ENCODE measurements at places on chromosomes 2 and 18.

DNA sequence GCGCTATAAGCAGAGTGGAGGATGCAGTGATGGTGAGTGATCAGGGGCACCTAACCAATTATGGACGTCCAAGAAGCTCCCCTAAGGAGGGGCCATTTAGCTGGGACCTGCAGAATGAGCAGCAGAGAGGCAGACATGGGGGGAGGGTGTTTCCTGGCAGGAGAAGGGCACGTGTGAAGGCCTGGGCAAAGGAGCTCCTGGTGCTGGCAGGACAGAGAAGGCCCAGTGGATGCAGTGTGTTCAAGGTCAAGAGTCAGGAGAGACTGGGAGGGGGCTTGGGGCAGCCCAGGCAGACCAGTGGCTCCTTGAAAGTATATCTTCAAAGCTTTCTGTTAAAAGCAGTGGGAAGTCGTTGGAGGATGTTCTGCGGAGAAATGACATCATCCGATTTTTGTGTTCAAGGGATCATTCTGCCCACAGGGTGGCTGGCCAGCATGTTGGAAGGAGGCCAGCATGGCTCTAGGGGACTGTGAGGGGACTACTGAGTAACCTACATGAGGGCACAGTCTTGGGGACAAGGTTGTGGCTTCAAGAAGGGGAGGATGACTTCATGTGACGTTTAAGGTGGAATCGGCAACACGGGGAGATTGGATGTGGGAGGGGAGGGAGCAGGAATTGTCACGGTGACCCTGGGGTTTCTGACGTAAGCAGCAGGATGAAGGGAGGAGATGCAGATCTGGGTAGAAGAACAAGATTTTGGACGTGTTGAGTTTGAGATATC lies 9.0 kb upstream of the CIB4 start:
- DNase-seq = no peak

DNA sequence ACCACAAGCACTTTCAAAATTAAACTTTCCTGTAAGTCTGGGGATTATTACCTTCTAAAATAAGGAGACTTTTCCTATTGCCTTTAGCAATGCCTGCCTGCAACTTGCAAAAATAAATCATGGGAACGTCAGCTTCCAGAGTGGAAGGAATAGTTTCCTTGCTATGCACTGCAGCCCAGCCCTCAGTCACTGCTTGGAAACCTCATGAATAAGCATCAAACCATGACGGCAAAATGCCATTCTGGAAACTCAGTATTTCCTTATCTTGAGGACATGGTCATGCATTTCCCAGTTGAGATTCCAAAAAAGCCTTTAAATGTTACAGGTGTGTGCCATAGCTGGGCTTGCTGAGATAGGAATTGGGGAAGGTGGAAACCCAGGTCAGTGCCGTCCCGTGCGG lies 84.2 kb upstream of the OTOS start:
- no peak for DNase-seq

GRCh38 chr18:11502368-11502767 lies 107.0 kb upstream of the SLC35G4 start:
- no peak for DNase-seq

GRCh38 chr2:199455545-199456382 lies 2.0 kb downstream of the SATB2 start:
- DNase-seq = peak; percentile 18

DNA sequence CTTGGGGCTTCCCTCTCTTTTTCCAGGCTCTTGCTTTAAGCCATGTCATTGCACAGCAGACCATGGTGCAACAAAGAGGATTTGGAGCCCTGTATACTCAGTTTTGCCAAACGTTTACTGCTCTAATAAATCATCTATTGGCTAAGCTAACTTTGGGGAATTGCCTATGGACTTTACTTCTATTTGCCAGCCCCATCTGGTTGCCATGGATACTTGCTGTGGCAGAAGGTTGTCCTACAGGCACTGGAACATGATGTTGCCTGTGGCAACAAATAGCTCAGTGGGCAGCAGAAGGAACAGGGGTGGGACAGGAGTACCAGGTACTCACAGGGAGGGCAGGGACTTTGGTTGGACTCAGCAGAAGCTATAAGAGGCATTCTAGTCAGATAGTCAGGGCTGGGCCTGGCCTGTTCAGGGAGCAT lies 129.7 kb downstream of the CCDC85A start:
- DNase-seq = no peak

- DNase-seq = no peak
Observed at GRCh38 chr2:239184968-239185903, 215.6 kb downstream of the HDAC4 start.

- no peak for DNase-seq
Observed at GRCh38 chr2:86621280-86621943, 2.3 kb downstream of the RNF103 start.

GRCh38 chr2:217456016-217456415 lies 546.8 kb downstream of the TNS1 start:
- no peak for DNase-seq
